ENCODE measurements at places on chromosomes 1 and 21.

- DNase-seq, result no peak
Observed at GRCh38 chr1:224791362-224791941, 138.0 kb upstream of the DNAH14 start.

DNA sequence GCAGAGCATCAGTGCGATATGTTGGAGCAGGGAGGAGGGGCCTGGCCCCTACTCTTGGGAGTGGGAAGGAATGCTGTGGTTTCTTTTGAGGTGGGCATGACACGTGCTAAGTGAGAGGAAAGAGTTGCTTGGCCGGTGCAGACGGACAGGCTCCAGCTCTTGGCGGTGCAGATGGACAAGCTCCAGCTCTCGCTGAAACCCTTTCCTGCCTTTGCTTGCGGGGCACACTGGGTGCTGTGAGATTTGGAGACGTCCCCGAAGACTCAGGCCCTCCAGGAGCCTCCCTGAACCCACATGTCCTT, 15.9 kb downstream of the PDXK start:
- DNase-seq, result no peak

GRCh38 chr1:2233997-2234761, 6.1 kb downstream of the SKI start:
- peak; percentile 35 for DNase-seq

DNA sequence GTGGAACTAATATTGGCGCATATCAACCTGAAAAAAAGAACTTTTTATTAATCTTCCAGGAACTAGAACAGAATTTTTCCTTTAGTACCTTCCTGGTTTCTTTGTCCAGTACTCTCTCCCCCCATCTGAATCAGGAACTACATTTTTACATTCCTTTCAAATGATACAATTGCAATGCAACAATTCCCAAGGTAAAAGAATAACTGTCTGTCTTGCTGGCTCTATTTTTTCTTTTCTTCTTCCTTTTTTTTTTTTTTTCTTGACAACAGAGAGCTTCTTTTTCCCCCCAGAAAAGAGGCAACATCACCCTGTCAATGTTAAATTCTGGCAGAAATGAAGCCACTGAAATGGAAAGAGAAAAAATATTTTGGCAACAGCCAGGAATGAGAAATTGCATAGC, 4.5 kb upstream of the CD101 start:
- no peak for DNase-seq

DNA sequence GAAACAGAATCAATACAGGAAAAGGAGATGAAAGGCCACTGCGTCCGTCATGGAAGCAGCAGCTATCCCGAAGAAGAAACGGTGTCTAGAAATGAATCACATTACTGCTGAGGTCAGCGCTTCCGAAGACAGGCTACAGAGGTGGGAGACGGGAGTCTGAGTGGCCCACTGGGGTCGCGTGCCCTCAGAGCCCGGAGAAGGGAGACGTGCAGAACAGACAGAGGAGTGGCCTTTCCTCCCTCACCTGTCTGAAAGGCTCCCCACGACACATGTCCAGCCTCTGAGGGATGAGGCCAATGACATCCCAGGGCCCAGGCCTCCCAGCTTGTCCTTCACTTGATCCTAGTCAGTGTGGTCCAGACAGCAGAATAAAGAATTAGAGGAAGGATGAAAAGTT, 35.9 kb downstream of the VPS26C start:
- no peak for DNase-seq

DNA sequence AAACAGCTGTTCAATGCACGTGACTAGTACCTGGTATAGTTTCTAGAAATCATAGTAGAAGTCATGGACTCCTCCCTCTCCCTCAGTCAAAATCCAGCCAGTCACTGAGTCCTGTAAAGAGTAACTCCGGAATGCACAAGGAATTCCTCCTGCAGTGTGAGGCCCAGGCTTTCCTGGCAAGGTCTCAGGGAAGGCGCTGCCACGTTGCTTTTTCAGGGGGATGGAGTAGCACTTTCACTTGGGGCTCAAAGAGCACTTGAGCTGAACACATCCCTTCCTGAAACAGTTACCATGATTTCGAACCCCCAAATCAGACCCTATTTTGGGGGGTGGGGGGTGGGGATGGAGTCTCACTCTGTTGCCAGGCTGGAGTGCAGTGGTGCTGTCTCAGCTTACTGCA, 26.4 kb upstream of the LRRC8D start:
- DNase-seq, result no peak

- DNase-seq, result no peak
Observed at GRCh38 chr1:220999872-221000863, 120.9 kb downstream of the HLX start.

DNA sequence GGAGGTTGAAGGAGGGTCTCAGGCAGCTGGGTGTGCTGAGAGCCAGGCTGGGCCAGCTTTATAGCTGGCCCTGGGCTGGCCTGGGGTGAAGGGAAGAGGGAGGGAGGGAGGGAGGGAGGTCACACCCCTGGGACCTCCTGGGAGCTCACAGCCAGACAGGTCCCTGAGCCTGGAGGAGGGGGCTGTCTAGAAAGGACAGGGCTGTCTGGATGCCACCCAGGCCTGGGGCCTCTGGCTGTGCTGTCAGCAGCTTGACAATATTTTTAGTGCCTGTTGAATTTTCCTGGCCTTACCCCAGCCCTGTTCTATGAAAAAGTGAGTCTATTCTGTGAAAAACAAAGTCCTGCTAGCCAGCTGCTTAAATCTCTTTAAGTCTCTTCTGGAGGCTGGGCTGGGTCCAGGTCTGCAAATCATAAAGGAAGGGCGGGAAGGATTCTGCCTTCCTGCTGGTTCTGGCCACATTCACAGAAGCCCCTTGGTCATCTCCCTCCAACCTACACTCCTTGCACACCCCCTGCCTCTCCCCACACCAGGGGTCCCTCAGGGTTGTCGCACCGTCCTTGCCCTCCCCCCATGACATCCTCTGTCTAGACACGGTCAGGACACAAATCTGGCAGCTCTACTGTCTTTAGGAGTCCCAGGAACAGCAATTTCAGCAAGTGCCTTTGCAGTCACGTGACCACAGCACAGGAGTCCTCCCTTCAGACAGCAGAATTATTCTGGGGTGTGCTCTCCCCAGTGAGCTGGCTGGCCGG, at the start of gene LEFTY2:
TSS of gene LEFTY2 (minus strand) at position 34 of the 755 bp plus-strand sequence. CDS start 80 bp downstream, outside the sequence.
- no peak for DNase-seq

Measured in stimulated activated CD4-positive, alpha-beta T cell treated with anti-CD3 and anti-CD28 coated beads, Interleukin-12 subunit alpha, Interleukin-12 subunit beta, amount 100 ng/mL, for 4 hours (primary cell).